Bone marrow (tissue), 2 donors: ENCODE measurements at places on chromosomes 2 and 18.

DNA sequence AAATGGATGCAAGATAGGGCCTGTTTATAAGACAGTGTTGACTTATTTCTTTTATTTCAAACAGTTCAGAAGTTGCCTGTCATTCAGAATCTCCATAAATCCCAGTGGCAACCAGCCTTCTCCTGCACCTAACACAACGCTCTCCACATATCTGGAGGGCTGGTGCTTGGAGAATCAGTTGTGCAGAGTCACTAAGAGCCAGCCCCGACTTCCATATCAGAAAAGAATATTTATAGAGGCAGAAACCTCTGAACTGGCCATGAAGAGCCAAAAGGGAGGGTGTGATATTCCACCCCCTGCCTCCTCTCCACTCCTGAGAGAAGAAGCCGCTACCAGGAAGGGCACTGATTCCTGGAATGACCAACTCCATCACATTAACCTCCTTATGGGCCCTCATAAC is 34.0 kb upstream of the B4GALT6 start:
- no peak for DNase-seq

GRCh38 chr2:200728630-200729029 is 83.1 kb upstream of the BZW1 start:
- no peak for DNase-seq

- no peak for DNase-seq
Observed at GRCh38 chr2:56502616-56503015, 318.8 kb downstream of the CCDC85A start.

- no peak for DNase-seq
Observed at GRCh38 chr2:167880415-167880814, 367.0 kb downstream of the STK39 start.

DNA sequence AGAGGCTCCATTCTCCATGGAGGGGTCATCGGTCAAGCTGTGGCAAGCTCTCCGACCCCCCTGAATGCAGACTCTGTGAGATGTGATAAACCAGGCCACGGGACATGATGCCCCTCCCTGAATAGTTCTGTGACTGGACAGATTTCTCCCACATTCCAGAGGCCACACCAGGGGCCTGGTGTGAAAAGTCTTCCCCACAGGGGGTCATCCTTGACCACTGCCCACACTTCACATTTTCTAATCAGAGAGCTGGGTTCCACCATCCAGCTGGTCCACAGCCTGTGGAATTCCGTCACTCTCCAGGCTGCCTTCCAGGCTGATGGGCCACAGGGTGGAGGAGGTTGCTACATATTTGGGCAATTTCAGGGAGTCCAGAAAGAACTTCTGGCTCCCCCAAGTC is 51.3 kb upstream of the CYRIA start:
- no peak for DNase-seq

- no peak for DNase-seq
Observed at GRCh38 chr18:58230438-58231179, 186.6 kb downstream of the NEDD4L start.
